ENCODE measurements at places on chromosomes 5 and 9.

DNA sequence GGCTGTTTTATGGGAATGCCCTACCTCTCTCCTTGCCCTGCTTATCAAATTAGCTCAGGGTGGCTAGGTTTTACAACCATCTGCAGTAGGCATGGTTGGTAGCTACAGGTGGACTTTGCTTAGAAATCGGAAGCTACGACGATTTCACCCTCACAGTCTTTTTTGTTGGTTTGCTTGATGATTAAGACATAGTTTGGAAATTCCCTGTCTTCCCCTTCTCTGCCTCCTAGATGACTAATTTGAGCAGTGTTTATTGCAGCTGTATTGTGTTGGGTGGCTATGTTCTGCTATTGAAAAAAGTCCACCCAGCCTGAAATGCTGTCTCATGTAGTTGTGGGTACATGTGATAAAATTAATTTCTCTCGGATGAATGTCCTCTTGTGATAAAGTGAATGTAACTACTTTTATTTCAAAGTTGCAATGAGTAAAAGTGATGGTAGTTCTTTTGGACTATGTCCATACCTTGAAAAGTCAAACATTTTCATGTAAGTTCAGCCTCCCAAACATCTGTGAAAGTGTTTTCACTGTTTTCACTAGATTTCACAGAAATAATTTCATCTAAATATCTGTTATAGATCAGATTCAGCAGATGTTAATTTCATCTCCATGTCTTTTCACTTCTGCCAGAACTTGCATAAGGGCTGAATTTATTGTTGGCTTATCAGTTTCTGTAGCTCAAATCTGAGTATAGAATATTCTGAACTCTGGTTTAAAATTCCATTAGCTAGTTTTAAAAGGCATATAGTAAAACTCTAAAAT lies 37.3 kb upstream of the FYB1 start:
- DNase-seq: no peak

- no peak for DNase-seq
Measured at GRCh38 chr5:33794550-33795181, 97.1 kb downstream of the ADAMTS12 start.

DNA sequence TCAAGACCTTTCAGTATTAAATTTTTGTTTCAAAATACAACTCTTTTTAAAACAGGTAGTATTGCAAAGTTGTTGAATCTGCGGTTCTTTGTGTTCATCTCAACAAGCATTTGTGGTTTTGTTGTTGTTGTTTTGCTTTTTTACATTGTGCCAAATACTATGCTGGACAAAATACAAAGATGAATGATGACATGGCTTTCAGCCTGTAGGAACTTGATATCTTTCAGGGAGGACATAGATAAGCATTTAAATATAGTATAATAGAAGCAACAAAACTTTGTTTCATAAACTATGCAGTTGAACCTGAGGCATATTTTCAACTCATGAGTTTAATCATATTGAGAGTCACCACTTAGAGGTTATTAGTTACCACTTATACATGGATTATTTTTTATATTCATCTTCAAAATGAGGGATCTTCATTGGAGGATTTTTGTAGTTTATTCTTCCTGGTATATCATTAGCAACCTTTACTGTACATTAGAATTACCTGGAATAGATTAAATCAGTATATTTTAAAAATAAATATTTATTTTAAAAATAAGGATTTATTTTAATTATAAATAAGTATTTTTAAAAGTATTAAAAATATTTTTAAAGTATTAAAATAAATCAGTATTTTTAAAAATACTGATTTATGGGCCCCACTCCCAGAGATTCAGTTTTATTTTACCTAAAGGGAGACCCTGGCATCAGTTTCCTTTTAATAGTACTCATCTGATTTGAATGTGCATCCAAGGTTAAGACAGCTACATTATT lies 42.9 kb downstream of the KIF2A start:
- DNase-seq: no peak

GRCh38 chr5:98997000-98997399 lies 68.2 kb upstream of the CHD1 start:
- no peak for DNase-seq

GRCh38 chr5:137603891-137604290 lies 104.8 kb upstream of the SPOCK1 start:
- DNase-seq: no peak

GRCh38 chr5:83988293-83988685 lies 267.6 kb upstream of the HAPLN1 start:
- DNase-seq: no peak

GRCh38 chr9:34663303-34663605 lies 797 bp upstream of the CCL27 start:
- no peak for DNase-seq

DNA sequence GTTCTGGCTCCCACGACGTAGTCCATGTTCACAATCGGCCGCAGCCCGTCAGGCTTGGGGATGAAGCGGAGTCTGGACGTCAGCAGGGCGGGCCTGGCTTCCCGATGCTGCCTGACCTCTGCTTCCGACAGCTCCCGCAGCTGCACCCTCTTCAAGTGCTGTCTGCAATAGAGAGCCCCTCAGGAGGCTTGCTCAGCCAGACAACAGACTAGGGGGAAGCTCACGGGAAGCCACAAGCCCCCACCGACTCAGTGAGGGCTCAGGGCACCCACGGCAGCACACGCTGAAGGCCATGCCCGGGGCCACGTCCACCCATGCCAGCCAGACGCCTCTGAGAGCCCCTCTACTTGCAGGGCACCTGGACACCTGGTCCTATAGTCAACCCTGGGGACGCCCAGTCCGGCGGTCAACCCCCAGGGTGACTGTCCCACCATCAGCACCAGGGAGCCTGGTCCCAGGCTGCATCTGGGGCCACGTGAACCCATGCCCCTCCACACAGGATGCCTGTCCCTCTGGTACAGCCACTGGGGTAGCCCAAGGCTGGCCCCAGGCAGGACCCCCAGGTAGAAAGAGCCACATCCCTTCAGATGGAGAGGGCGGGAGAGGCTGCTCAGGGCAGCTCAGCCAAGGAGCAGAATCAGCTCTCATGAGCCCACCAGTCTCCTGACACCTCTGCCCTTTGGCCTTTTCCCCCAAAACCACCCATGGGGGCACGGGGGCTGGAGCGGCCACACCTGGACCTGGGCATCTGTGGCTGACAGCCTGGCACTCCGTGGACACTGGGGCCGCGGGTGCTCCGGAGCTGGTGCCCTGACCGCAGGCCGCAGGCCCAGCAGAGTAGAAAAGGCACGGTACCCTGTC lies 14.5 kb downstream of the TERT start:
- DNase-seq: no peak

GRCh38 chr9:138052635-138053320 lies 175.2 kb downstream of the CACNA1B start:
- no peak for DNase-seq

GRCh38 chr9:71725590-71726338 lies 42.5 kb downstream of the CEMIP2 start:
- no peak for DNase-seq

DNA sequence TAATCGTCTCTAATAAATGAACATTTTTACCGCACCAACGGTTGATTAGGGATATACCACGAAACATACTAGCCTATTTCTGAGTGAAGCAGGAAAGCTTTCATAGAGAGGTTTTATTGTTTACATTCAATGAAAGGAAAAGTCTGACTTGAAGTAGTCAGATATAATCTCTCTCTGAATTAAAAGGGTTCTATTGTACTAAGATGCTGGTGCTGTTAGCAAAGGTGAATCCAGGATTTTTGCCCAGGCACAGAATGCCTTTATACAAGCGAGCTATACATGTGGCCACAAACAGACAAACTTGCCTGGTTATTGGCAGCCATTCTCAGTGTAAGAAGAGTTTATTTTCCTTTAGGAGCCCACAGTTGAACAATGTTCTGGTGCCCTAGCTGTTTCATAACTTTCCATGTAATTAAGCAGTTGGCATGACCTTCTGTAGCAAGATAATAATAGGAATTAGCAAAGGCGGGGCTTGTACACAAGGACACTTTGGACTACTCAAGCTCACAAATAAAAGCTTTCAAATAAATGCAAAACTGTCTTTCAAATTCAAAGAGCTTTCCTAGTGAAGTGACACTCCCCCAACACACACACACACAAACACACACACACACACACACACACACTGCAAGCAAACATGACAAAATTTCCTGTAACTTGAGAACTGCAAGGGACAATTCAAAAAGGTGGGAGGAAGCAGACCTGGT lies 198.7 kb upstream of the MAP3K1 start:
- DNase-seq: no peak

DNA sequence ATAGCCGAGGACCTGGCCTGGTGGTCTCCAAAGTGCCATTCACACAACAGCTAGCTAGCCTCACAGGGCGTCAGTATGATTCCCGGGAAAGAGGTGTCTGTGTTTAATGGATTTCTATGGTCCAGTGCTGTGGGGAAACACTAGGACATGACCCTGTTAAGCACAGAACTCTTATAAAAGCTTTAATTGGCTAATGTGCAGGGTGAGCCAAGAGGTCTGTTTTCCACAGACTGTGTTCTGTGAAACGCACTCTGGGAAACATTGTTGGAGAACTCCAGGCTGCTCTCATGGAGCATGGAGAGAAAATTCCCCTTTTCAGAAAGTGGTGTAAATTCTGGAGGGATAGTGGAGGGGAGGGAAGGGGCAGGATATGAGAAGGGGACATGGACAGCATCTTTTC lies 331.4 kb downstream of the FBXL7 start:
- no peak for DNase-seq

DNA sequence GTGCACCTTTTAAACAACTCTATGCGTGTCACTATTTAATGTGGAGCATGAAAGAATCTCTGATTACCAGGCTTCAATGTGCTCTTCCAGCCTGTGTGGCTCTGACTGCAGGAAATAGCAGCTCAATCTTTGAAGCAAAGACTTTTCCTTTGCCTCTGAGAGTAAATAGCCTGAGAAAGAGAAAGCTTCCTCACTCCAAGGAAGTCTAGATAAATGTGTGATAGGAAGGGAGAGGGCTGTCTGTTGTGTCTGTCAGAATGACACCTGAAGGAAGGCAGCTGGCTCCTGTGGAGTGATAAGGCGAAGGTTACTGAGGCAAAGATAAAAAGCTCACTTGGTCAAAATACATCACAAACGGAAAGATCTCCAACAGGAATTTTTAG lies 205.3 kb upstream of the HAPLN1 start:
- no peak for DNase-seq

DNA sequence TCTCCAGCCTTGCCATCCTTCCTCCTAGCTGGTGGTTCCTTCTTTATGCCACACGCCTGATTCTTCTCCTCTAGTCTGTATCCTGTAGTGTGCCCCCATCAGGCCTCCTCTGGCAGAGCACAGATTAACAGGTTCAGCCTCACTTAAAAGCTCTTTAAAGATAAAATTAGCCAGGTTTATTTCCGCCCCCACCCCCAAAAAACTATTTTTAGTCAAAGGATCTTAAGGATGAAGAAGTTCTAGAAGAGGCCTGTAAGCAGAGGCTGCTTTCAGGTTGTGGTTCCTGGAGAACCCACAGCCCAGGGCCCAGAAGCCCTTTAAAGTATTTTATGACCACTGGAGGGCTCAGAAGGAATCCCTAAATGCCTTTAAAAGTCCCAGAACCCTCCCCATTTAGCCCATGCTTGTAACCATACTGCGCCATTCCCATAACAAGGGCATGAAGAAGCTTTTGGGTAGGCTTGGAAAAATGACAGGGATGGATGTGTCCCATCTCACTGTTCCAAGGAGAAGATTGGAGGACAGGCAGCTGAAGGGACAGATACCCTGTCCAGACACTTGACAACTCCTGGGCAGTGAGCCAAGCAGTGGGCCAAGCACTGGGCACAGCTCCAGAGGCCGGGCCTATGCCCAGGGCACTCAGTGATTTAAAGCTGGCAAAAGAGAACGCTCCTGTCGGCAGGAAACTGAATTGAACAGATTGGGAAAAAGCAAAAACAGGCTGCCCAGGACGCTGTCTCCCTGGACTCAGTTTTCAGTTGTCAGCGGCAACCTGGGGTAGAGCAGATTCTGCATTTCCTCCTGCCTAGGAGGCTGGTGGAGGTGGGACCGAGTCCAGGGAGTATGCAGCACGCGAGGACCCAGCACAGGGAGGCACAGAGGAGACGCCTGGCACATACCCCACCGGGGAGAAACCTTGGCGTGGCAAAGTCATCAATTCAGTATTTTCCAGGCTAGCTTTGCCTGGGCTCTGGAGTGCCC lies 106.3 kb upstream of the SSBP2 start:
- no peak for DNase-seq

- DNase-seq: no peak
Measured at GRCh38 chr9:113152699-113153098, 1.9 kb downstream of the SLC31A2 start.

GRCh38 chr5:41621420-41621819 lies 111.0 kb upstream of the PLCXD3 start:
- no peak for DNase-seq

DNA sequence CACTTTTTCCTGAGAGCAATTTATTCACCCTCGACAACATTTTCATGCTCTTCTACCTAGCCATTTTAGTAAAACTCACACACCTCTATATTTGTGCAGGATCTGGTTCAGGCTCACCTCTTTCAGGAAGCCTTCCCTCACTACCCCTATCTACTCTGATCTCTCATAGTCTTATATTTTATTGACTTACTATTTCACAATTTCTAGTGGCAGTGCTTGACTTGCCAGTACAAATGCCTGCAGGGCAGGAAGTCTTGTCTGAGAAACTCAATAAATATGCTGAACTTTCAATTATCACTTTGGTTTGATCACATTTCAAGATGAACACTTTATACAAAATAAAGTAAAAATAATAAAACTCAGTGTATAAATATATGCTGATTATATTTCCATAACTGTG lies 226.8 kb downstream of the CETN3 start:
- DNase-seq: no peak

GRCh38 chr5:133520991-133521706 lies 91.2 kb downstream of the FSTL4 start:
- no peak for DNase-seq

DNA sequence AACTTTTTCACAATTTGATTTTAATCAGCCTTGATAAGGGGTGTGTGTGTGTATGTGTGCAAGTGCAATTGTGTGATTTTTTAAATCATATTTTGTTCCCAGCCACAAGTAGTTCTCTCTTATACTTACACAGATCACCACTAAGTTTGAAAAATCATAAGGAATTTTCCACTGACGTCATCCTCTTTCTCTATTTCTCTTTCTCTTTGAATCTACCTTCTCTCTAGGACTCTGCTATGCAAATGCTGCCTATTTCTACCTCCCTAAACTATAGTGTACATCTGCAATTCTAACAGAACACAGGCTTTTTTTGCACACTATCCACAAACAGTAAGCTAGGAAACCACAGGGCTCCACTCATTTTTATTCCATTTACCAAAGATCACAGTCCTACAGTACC lies 254.6 kb upstream of the CYLC2 start:
- no peak for DNase-seq

DNA sequence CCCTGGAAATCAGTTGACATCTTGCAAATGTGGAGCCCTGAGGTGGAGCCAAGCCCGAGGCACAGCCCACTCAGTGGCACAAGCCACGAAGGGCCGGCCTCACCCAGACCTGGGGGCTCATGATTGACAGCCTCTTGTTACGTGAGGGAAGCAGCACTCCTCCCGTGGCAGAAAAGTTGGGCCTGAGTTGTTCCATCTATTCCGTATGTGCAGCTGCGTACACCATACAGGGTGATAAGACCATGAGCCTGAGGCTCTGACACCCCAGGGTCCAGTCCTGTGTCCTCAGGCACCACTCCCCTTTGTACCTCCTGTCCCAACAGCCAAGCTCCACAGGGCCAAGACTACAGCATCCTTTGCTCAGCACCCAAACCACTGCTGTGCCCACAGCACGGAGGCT lies 1.9 kb upstream of the ORM2 start:
- no peak for DNase-seq

GRCh38 chr9:14170973-14171596 lies 142.9 kb downstream of the NFIB start:
- DNase-seq: no peak

GRCh38 chr5:123122273-123122672 lies 33.2 kb downstream of the PRDM6 start:
- DNase-seq: no peak

GRCh38 chr5:78760366-78760765 lies 111.8 kb upstream of the LHFPL2 start:
- no peak for DNase-seq

Measured in stimulated activated CD4-positive, alpha-beta T cell treated with anti-CD3 and anti-CD28 coated beads, Interleukin-15, amount 100 ng/mL, for 1 hour (primary cell).